KG1 (cell line): ENCODE measurements at places on chromosomes 11 and 22.

DNA sequence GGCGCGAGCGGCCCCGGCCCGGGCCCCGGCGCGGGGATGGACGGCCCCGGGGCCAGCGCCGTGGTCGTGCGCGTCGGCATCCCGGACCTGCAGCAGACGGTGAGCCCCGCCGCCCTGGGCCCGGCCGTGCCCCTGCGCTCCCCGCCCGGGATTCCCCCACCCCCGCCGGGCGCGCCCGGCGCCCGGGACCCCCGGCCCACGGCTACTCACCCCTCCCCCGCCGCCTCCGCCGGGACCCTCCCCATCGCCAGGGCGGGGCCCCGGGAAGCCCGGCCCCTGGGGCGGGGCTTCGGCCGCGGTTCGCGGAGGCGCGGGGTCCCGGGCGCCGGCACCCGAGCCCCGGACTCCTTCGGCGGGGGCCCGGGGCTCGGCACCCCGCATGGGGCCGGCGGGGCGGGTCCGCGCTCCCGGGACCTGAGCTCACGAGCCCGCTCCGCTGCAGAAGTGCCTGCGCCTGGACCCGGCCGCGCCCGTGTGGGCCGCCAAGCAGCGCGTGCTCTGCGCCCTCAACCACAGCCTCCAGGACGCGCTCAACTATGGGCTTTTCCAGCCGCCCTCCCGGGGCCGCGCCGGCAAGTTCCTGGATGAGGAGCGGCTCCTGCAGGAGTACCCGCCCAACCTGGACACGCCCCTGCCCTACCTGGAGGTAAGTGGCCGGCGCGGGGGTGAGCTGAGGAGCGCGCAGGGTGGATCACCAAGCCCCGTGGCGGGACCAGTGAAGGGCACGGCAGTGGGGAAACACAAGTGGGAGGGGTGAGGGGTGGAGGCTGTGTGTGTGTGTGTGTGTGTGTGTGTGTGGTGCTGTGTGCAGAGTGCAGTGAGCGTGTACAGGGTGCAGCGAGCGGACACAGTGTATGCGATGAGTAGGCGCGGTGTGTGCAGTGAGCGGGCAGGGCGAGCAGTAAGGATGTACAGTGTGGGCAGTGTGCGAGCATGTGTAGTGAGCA, 2.3 kb downstream of the SHANK3 start:
- DNase-seq = no peak

GRCh38 chr11:23257088-23257487, 396.8 kb upstream of the CCDC179 start:
- no peak for DNase-seq

- peak; percentile 69 for DNase-seq
These were observed 6.7 kb upstream of the GDPD5 start for GRCh38 chr11:75532200-75533048.

DNA sequence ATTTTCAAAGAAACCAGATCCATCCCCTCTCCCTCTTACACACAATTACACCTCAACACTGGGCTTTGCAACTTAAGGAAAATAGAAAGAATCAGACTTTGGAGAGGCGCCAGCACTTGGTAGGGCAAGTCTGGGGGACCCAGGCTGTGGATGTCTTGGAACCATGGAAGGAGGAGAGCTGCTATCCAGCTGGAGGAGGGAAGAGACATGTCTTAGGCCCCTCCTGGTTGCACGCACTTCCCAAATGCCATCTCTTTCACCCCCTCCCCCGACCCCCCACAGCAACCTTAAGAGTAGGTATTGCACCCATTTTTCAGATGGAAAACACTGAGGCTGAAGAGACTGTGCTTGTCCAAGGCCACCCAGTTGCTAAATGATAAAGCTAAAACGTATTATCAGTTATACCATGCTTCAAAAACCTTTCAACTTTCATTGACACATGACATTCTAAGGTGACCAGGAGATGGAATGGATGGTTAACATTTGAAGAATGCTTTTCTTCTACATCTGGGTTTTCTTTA, 3.9 kb downstream of the TIMP3 start:
- DNase-seq = no peak

GRCh38 chr11:68955607-68955958, 25.2 kb downstream of the MRGPRD start:
- no peak for DNase-seq

- DNase-seq = no peak
These were observed 19.8 kb upstream of the PSMA1 start for GRCh38 chr11:14539982-14540421.

GRCh38 chr11:119687373-119688046, 41.5 kb downstream of the NECTIN1 start:
- DNase-seq = no peak

DNA sequence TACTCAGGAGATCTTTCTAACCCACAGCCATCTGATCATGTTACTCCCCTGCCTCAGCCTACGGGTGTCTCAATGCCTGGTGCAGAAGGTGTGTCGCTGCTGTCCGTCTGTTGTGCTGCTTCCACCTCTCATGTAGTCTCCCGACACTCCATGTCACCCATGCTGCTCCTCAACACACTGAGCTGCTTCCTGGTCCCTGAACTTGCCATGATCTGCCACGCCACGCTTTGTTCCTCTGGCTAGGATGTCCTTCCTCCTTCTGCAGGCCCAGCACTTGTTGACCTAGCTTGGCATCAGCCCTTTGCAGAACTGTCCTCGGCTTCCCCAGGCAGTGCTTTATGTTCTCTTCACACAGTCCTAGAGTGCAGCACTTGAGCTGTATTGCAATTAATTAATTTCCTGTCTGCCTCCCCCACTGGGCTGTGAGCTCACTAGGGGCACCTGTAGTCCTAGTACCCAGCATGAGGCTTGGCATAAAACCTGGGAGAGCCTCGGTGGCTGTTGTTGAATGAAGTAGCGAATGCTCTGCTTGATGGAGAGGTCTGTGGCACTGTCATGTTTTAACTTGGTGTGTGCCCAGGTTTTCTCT, 9.5 kb downstream of the GTPBP1 start:
- DNase-seq = no peak

GRCh38 chr22:26226538-26227297, 57.5 kb downstream of the SEZ6L start:
- DNase-seq = no peak

DNA sequence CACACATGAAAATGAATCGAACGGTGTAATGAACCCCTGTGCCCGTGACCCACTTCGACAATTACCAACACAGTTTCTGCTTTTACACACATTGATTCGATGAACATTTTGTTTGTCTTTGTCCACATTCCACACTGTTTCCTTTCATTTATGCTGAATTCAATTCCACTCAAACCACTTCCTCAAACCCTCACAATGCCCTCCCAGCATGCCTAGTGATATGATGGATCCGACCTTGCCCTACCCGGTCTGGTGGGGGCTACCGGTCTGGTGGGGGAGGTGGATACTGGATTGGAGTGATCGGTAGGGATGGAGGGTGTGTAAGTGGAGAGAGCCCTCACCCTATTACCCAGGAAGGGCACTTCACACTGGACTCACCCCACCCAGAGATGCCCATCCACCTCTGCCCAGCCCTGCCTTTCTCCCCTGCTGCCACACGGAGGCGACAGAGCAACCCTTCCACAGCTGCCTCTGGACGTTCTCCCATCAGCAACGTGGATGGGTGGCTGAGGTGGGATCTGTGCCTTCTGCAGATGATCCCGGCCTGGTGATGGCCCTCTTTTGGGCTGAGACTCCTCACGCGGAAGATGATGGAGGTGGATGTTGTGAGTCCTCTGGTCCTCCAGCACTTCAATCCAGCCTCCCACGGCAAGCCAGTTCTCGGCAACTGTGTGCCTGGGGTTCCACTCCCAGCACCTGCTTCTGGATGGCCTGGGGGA, 33.0 kb upstream of the P2RY2 start:
- DNase-seq = peak; percentile 93

DNA sequence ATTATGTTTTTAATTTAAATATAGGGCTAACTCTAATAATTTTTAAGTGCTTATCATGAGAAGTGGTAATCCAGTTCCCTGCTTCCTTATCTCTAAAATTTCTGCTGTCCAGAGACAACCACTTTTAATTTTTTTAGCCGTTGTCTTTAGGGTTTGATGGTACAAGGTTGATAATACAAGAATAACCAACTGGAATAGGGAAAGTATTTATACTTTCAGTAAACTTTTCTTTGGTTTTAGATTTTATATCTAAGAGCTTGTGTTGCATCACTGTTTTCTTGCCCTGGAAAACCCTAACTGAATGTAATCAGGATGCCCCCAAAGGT, 46.5 kb upstream of the ADORA2A start:
- DNase-seq = no peak

DNA sequence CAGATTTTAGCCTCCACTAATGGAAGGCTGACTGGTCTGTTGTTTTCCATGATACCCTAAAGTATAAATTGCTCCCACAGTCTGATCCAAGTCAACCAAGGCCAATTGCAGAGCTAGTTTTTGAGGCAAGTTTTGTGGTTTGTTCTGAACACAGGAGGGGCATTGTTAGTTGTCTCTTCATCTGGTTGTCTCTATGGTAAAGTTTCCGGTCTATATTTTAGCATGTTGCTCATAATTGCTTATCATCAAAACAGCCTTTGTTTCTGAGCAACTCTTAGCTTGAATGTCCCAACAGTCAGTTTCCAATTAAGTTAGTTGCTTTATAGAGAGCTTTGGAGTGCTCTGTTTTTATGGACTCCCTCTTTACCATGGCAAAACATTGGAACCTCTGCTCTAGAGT, 217.6 kb upstream of the CARD18 start:
- DNase-seq = no peak

- no peak for DNase-seq
These were observed 138.5 kb upstream of the HSD17B12 start for GRCh38 chr11:43541993-43542392.

- DNase-seq = no peak
These were observed 20.5 kb upstream of the SCGB1A1 start for GRCh38 chr11:62398011-62398994.

DNA sequence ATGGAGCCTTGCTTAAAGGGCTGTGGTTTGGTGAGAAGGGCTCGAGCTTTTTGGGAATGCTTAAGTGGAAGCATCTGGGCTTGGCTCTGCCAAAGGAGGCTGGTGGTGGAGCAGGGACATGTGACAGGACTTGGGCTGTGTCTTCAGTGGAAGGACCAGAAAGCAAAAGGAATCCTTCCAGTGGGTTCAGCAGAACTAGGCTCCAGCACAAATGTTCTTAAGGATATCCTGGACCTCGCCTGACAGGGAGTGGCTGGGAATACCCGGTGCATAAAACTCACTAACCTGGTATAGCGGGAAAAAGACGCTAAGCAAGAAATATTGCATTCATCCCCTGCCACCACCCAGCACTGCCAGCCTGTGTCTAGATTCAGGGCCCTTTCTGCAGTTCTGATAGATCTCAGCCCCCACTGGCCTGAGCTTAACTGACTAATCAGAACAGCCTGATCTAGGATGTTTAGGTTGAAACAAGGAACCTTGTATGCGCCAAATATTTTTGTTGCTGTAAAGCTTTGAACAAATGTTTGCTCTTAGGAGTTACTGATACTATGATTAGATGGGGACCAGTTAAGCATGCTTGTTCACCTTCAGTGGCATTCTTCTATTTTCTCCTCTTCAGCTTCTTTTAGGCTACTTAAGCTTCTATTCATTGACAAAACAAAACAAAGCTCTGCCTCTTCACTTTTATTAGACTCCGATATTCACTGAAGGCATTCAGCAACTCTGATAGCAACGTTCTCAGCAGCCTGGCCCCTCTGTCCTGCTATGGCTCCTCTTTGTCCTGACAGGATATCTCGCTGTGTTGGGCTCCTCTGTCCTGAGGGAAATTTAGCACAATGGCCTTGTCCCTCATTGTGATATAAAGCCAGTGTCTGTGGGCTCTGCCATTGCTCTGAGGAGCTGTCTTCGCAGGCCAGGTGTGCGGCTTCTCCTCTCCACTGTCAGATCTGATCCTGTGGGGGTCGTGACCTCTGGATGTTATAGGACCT, 25.0 kb downstream of the PPFIBP2 start:
- no peak for DNase-seq

- DNase-seq = no peak
These were observed 15.3 kb downstream of the LTBP3 start for GRCh38 chr11:65542738-65543390.

DNA sequence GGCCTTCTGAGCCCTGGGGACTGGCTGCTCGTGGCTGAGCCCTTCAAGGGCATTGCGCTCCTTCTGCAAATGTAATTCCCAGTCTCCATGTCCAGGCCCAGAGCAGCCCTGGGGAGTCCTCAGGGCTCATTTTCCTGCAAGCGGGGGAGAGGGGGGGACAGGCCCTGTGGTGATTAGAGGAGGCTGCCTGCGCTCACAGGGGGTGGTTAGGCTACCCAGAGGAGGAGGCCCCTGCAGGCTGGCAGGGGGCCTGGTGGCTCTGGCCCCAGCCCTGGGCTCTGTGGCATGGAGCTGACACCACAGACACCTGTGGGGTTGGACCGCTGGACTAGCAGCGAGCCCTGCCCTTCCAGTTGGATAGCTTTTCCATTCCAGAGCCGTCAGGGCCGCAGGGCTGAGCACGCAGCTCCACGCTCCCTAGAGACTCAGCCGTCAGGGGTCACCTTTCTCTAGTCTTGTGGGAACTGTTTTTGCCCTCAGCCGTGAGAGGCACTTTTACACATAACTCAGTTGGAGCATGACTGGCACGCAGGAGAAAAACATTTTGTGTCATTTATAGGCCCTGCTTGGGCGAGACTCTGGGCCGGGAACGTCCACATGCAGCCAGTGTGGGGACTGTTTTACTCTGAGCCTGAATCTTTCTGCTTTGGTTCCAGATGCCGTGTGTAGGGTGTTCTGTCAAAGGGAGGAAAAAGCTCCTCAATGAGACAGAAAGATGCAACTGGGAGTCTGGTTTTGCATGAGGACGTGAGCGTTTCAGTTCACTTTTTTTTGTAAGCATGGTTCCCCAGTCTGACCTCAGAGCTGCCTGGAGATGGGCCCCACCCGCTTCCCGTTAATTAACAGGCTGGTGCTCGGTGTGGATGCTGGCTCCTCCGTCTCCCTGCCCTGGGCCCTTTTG, 58.1 kb downstream of the LRP5 start:
- DNase-seq = no peak

DNA sequence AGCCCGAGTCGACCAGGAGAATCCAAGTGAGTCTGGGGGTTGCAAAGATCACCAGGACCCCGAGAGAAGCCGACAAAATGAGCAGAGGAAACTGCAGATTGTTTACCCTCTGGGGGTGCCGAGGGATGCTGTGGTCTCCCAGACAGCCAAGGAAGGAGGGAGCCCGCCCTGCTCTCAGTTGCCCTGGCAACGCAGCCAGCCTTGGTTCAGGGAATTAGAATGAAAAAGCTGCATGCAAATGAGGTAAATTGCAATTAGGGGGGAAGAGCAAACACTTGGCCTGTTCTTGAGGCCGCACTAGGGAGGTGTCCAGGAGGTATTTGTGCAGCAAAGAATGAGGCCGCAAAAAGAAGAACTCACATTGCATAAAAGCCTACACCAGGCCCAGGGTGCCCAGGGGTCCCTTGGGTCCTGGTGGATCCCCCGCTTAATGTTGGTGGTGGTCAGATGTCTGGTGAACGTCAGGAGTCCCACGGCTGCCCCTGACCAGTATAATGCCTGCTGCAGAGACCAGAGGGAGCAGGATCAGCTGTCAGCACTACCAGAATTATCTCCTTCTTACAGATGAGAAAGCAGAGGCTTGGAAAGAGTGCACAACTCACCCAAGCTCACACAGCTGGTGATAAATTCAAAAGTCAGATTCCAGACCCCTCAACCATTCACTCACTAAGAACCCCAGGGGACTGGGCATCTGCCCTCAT, 40.3 kb upstream of the ATXN10 start:
- no peak for DNase-seq

GRCh38 chr11:102234779-102235439, 82.4 kb upstream of the BIRC3 start:
- no peak for DNase-seq
